ENCODE measurements at places on chromosomes 5 and 9.

GRCh38 chr5:29963956-29964355, 1229.5 kb upstream of the CDH6 start:
- no peak for DNase-seq

DNA sequence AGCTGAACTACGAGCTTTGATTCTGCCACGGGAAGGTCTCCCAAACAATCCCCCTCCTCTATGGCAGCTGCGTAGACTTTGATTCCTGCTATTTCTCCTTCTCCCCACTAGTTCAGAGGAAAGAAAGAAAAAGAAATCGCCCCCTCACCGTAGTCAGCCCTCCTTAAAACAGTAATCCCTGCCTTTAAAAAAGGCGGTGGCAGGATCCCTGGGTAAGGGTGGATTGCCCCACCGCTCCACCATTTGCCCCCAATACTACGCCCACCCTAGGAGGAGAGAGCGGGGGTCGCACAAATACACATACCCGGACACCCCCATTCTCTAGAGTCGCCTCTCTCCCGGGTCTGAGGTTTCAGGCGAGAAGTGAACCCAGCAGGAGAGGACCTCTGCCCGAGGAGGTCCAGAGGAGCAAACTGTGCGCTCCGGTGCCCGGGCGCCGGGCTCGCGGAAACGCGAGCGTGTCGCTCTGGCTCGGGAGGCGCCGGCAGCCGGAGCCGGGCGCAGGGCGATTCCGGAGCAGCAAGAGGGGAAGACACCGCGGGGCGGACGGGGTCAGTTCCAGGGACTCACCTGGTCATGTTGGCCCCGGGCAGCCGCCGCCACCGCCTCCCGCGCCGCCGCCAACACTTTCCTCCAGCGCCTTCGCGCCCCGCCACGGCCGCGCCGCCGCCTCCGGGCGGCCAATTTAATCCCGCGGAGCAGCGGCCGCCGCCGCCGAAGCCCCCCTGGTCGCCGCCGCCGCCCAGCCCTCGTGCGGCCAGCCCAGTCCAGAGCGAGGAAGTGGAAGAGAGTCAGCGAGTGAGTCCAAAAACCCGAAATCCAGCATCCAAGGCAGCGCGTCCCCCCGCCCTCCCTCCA, 1057.7 kb upstream of the DMAC1 start:
- DNase-seq, result no peak

- DNase-seq, result no peak
These were observed 25.9 kb downstream of the PSMB7 start for GRCh38 chr9:124389146-124389939.

DNA sequence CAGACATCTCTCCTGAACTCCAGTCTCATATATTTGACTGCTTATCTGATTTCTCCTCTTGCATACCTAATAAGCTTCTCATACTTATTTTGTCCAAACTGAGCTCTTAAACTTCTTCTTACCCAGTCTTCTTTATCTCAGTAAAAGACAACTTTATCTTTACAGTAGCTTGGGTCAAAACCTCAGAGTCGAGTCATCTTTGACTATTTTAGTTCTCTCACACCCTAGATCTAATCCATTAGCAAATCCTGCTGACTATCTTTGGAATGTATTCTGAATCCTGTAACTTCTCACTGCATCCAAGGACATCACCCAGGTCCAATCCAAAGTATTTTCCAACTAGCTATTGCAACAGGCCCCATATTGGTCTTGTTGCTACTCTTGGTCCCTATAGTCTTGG, 11.8 kb upstream of the JAK2 start:
- no peak for DNase-seq

GRCh38 chr9:76552181-76552580, 93.2 kb downstream of the GCNT1 start:
- DNase-seq, result no peak

DNA sequence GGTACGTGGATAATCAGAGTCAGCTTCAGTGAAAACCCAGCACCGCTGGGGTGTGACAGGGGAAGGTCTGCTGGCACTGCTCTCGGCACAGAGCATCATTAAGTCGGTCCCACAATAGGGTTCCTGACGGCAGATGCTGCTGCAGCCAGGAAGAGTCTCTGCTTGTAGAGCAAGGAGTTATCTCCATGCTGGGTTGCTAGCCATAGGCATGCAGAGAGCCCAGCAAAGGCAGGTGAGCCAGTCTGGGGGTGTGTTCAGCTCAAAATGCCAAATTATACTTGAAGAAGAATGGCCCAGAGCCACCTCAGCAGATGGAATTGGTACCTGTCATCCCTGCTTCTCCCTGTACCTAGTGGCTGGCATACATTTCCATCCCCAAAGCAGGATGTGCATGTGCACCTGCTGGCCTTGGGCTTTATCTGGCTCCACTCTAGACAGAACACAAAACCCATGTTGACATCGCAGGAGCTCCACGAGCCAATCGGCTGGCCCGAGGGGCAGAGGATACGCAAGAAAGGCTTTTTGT, 100.8 kb downstream of the WDR41 start:
- no peak for DNase-seq

DNA sequence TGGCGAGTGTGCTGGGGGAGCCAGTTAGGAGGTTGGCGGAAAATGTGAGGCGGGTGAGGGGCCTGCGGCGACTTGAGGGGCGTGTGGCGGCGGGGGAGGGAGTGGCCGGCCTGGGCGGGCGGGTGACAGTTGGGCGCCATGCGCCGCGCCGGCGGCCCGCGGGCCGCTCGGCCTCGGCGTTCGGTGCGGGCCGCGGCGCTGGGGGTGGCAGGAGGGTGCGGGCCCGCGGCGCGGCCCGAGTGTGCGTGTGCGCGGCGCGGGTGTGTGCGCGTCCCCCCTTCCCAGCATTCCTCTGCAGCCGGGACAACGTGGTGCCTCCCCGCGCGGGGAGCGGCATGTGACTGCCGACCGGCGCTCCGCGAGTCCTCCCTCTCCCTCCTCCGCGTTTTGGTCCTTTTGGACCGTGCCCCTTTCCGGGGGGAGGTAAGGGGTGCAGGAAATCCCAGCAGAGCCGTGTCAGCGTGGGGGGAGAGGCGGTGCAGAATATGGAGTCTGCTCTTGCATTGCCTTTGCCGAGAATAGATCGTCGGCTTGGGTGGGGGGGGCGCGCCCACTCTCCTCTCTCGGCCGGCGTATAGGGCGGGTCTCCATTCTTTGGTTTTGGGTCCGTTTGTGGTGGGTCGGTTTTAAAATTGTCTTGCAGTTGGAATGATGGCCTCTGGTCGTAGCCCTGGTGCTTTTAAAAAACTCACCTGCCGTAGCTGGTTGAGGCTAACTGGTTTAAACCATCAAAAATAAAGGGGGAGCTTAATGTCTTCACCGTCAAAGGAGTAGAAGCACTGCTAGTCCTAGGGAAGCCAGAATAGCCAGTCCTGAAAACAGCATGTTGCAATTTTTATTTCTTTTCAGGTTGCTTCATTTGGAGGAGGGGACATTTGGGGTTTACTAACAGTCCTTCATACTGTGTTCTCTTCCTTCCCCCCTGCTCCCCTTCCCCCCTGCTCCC, 2.0 kb downstream of the LARP1 start:
- peak; percentile 53 for DNase-seq

DNA sequence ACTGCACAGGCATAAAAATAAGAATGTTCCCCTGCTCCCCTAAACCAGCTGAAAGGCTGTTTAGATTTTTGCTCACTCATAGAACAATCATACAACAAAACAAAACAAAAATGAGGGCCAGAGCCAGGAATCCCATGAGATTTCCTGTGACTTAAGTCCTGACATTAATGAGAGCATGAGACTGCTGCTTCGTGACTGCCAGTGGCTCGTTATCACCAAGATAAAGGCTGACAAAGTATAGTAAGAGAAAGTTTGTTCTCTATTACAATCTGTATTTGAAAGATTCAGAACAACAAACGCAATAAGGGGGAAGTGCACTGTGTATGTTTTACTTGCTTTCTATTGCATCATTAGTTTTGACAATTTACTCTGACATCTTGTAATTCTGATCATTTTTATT, 837.1 kb upstream of the C9orf72 start:
- no peak for DNase-seq

DNA sequence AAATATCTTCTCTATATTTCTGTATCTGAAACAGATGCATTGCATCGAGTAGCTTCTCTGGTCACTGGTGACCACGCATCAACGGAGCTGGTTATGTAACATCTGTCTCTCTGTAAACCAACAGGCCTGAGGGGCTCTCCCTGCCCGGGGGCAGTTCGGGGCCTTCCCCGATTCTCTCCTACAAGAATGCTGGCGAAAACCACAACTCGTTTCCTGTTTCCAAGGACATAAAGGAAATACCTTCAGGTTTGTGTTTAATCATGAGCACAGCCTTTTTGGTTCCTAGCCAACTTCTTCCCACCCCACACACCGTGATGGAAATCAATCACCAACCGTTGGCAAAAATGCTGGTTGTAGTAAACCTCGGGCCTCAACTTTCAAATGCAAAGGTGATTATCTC, 25.1 kb downstream of the GDNF start:
- no peak for DNase-seq

DNA sequence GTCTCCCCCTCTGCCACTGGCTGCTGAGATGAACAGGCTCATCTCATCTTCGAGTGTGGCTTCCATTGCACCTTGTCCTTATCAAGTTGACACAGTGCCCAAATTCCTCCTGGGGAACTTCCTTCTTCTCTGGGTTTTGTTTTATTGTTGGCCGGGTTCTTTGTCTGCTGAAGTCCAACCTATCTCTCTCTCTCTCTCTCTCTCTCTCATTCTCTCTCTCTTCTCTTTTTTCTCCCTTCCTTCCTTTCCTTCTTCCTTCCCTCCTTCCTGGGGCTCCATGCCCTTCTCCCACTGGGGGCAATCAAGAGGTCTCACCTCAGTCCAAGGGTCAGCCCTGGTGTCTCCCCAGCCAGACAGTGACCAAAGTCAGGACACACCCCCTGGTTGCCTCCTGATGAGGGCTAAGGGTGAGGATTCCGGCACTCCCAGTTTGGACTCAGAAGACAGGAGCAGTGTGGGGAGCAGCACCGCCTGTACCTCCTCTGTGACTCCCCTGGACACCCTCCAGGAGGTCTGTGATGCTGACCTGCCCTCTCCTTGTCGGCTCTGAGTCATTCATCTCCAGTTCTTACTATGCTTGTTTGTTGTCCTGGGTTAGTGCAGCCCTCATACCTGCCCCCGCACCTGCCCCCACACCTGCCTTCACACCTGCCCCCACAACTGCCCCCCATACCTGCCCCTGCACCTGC, 30.7 kb downstream of the KCNT1 start:
- no peak for DNase-seq

DNA sequence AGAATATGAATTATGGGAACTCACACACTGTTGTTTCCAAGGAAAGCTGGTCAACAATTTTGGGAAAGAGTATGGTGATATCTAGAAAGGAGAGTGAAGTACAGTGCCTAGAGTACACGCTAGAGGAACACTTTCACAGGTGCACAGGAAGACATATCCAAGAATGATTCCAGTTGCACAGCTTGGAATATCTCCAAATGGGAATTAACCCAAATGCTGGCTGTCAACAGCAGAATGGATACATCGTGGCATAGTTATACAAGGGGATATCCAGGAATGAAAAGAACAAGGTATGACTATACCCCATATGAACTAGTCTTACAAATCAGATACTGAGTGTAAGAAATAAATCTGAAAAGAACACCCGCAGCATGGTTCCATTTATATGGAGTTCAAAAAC, 231.3 kb downstream of the FSTL4 start:
- DNase-seq, result no peak

All from stimulated activated CD8-positive, alpha-beta memory T cell treated with anti-CD3 and anti-CD28 coated beads, Interleukin-7, amount 100 ng/mL, for 4 hours (primary cell).